Putamen (tissue), 1 donor: ENCODE measurements at places on chromosomes 16 and 17.
A peak's percentile ranks its signal among the peaks of the same experiment; 100 is the strongest.

DNA sequence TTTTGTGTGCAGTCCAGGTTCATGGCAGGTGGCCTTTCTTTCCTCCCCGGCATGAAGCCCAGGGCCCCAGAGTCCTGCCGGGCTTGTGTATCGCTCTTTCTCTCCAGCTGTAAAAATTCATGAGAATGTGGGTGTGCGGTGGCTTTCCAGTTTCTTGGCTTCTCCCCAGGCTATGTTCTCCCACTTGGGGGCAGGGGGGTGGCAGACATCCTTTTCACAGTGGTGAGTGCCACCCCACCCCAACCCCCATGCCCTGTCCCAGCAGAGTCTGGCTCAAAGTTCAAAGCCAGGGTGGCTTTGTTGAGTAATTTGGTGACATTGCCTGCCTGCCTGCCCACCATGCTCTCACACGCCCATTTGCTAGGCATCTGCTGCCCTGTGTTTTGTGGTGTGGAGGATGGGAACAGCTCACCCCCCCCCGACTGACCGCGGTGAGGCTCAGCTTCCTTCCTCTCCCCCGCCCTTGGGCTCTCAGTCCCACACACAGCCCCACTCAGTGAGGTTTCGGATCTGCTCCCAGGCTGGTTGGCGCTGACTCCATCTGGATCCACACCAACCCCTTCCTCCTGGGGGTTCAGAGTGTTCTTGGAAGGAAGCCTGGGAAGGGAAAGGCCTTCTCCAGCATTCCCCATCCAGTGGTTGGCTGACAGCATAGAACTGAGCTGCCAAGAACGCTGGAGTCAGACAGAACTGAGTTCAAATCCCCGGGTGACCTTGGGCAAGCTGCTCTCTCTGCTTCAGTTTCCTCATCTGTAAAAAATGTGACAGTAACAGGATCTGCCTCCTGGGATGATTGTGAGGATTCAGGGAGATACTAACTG, 36.0 kb downstream of the CHD9 start:
- peak; percentile 89 for DNase-seq

DNA sequence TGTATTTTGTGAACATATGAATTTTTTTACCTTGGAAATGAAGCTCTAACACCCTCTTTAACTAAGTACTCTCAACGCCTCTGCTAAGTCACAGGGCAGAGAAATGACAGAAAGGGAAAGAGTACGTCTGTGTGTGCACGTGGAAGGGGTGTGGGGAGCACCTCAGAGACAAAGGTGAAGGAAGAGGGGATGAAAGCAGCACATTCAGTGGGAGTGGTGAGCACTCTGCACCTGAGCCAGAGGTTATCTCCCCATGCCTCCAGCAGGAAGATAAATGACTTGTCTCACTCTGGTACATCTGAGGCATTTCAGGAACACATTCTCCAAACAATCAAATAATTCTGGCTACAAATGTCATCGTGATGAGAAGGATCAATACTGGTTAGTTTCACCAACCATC, 15.0 kb downstream of the GNA13 start:
- DNase-seq, result no peak

GRCh38 chr17:50774225-50774803, 7.0 kb upstream of the ANKRD40CL start:
- no peak for DNase-seq

DNA sequence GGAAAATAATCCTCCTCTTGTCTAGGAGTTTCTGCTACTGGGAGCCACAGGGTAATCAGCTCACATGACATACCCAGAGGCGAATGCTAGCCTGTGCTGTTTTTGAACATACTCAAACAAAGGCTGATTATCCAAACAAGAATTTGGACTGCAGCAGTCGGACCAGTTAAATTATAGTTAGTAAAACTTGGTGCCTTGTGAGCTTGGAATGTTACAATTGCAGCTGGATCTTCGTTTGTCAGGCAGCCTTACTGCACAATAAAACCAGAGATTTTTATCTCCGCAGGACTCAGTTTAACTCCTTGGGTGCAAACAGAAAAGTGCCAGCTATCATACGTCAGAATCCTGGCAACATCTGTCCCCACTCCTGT, 163.8 kb upstream of the TBX2 start:
- peak; percentile 56 for DNase-seq

GRCh38 chr17:43360376-43360738, 38.4 kb upstream of the ARL4D start:
- no peak for DNase-seq

- DNase-seq, result peak; percentile 52
These were observed 28.7 kb upstream of the OR4D1 start for GRCh38 chr17:58119491-58119890.

GRCh38 chr16:634996-635395, 1.1 kb downstream of the METTL26 start:
- DNase-seq, result no peak

- DNase-seq, result no peak
These were observed 122.3 kb downstream of the SPACA3 start for GRCh38 chr17:33113991-33114370.

- DNase-seq, result no peak
These were observed 3.1 kb downstream of the HSBP1 start for GRCh38 chr16:83810901-83811300.

- DNase-seq, result no peak
These were observed 2.3 kb downstream of the KSR1 start for GRCh38 chr17:27458524-27458908.

DNA sequence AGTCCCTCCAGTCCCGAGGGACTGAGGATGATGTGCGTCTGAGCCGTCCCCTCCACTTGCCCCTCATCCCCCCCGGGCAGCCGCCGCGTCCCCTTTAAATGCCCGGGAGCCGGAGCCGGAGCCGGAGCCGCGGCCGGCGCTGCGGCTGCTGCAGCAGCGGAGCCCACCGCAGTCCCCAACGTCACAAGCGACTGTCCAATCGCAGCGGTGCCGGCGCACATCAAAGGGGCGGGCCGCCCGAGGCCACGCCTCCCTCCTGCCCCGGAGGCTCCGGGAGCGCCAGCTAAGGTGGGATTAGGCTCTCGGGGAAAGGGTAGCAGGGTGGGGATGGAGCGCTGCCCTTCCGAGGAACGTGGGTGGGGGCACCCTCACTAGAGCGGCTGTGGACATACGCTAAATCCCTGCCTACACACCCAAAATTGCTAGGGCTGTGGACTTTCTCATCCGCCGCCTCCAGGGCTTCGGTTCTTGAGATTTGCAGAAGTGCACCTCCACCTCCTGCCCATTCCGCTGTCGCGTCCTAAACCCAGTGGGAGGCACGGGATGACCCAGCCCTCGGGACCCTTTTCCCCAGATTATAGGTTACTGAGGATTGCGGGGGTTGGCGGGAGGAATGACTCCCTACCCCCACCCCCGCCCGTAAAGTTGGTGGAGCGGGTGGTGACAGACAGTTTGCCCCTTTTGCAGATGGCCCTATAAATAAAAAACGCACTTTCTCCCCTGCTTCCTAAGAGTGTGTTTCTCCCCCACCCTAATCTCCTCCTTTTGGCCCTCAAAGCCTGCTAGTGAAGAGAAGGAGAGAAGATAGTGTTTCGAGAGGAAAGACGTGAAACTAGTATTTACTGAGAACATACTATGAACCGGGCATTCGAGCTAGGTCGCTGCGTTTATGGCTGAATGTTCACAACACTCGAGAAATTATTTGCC, at the start of gene PHOSPHO1:
PHOSPHO1 (minus strand) TSS at position 152 of the 927 bp plus-strand sequence. CDS start 4,096 bp downstream, outside the sequence.
- peak; percentile 79 for DNase-seq

DNA sequence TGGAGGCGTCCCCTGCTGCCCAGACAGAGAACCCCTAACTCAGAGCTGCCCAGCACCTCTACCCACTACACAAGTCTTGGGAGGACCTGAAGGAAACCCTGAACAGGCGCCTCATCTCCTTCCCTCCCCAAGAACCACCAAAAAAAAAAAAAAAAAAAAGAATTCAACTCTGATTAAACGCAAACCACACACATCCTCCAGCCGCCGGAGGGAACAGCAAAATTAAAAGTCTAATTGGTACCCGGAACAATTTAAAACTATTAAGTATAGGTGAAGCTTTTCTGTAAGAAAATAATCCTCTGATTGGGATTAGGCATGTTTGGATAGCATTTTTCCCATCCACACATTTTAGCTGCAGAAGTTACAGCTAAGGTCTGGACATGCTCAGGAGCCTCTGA, 202.7 kb downstream of the ZNF423 start:
- no peak for DNase-seq

GRCh38 chr16:54424043-54424451, 137.5 kb upstream of the IRX3 start:
- DNase-seq, result no peak

GRCh38 chr17:9408868-9409829, 166.5 kb downstream of the STX8 start:
- no peak for DNase-seq

DNA sequence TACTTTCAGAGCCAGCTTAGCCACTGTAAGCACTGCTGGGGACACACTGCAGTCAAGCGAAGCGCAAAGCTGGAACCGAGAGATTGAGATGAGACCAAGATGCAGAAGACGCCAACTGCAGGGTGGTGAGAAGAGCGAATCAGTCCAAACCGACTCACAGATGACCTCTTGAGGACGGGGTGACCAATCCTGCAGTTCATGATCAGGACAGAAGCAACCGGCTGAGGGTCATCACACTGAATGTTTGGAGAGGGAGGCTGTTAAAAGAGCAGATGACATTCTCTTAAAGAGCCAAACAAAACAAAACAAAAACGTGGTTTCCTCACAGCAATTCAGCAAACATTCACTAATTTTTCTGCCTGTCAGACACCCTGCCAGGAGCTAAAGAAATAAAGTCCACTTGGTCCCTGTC, 8.5 kb downstream of the HASPIN start:
- no peak for DNase-seq

- DNase-seq, result no peak
These were observed 26.2 kb upstream of the AXIN2 start for GRCh38 chr17:65587534-65588180.

- no peak for DNase-seq
These were observed 119.6 kb downstream of the CDH11 start for GRCh38 chr16:65002265-65002664.

DNA sequence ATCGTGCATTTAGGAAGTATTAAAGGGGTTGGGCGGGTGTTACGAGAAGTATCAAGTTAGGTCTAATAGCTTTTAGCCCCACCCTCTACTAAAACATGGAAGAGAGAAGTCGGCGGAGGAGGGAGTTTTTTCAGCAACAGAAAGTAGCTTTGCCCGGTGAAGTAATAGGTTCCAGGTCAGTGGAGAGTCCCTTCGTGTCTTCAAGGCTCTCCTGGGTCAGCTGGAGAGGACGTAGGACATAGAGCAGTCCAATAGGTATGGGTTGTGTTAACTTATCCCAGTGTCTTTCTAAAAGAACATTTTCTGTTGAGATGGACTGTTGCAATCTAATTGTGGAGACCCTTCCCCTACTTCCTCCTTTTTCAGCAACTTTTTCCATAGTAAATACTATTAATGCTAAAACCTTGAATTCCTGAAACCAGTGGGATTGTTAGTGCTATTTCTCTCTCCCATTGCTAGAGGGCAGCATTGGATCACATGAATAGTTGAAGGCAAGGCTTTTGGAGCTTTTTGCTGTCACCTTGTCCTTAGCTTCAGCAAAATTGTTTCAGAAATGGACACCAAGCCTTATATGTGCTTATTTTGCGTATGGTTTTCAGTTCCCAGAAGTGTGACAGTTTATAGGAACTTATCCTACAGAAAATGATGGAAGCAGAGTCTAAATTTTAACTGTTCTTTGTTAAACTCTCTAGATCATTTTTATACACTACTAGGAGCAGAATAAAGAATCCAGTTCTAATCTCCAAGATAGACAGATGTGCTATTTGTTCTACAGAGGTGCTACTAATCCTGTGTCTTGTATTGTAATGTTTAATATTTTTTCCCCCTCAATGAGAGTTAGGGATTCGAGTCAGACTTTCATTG, 38.4 kb downstream of the UTP18 start:
- DNase-seq, result peak; percentile 50

DNA sequence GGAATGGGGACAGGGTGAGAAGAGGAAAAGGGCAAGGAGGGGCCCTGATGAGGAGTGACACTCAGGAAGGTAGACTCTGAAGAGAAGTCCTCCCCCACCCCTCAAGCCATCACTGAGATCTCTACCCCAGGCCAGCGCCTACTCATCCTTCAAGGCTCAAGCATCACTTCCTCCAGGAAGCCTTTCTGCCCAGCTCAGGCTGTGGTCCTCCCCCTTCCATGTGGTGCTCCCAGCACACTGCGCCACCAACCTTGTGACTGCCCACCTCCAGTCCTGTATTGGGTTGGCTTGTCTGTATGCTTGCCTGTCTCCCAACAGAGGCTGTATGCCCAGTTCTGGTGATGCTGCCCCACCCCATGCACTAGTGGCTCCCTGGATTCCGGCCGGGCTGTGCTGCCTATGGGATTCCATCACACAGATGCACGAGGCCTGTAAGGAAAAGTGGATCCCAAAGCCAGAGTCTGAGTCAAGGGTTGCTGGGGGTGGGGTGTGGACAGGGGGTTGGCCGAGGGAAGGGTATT, 19.8 kb upstream of the ZFP90 start:
- DNase-seq, result no peak

- no peak for DNase-seq
These were observed 6.2 kb upstream of the SMG1 start for GRCh38 chr16:18932243-18932987.

DNA sequence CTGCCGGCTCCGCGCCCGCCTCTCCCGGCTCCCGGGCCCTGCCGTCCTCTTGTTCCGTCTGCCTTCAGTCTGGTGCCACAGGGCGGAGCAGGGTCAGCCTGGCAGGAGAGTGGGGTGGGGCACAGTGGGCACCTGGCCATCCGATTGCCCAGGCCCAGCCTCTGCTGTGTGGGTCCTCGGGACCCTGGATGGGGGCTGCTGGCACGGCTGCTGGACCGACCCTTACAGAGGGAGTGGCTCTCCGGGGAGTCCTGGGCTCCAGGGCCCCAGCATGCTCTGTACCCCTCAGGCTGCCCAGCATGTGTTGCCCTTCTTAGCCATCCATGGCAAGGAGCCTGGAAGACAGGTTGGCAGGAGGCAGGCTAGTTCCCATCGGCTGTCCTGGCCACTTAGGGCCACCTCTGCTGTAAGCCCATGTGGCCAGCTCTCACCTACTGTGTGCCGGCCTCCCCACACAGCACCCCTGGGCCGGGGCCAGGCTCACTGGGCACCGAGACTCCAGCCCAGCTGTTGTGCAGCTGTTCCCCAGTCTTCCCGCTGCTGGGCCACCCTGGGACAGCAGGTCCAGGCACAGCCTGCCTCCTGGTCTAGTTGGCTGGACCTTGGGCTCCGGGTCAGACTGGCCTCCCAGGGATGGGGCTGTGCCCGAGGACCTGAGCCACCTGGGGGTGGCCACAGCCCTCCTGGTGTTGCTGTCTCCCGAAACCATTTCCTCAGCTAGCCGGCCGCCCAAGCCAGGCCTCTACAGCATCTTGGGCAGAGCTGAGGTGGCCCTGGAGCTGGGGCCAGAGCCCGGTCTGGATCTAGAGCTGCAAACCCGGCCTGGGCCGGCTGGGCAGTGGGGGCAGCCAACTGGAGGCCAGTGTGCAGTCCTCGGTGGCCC, 24.9 kb downstream of the BAHCC1 start:
- DNase-seq, result no peak

- no peak for DNase-seq
These were observed 66.1 kb upstream of the HS3ST4 start for GRCh38 chr16:25625620-25626019.

- no peak for DNase-seq
These were observed 539 bp downstream of the LRRC45 start for GRCh38 chr17:82023447-82024241.

DNA sequence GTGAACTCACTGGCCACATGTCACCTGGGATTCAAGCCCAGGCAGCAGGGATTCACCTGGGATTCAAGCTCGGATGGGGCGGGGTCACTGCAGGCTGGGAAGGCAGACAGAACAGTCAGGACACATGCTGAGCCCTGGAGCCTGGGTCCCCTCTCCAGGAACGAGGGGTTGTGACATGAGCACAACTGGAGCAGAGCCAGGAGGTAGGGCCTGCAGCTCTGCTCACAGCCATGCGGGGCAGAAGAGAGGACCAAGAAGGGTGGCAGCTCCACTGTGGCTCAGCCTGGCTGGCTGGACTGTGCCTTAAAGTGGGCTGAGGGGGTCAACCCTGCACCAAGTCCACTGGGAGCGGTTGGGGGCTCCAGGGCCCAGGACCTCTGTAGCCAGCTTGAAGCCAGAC, 150.1 kb downstream of the RAB11FIP4 start:
- no peak for DNase-seq
